NCI-H774 (cell line): ENCODE measurements at places on chromosomes 2 and 18.
A peak's percentile ranks its signal among the peaks of the same experiment; 100 is the strongest.

- no peak for DNase-seq
These were observed 755 bp upstream of the ATP9B start for GRCh38 chr18:79068341-79068936.

GRCh38 chr2:212423089-212423488, 115.5 kb downstream of the ERBB4 start:
- DNase-seq = no peak

DNA sequence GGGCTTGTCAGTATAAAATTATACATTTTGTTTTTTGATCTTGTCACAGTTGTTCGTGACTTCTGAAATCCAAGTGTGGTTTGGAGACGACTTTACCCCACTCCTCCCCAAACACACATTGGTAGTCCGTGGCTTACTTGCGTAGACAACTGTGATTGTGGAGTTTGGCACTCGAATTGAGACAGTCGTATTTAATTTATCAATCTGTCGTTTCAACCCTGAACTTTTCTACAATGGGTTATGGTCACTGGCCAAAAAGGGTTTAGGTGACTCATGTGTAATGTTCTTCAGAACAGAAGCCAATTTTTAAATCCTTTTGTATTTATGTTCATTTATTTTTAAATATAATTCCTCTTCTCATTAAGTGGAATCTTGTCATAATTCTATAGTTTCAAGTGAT, 129.9 kb downstream of the SPTBN1 start:
- DNase-seq = no peak

- DNase-seq = no peak
These were observed 456.7 kb upstream of the HS6ST1 start for GRCh38 chr2:128775217-128775913.

GRCh38 chr2:208415255-208415654, 8.7 kb downstream of the PTH2R start:
- no peak for DNase-seq

- no peak for DNase-seq
These were observed 144.6 kb upstream of the MMADHC start for GRCh38 chr2:149732001-149732685.

DNA sequence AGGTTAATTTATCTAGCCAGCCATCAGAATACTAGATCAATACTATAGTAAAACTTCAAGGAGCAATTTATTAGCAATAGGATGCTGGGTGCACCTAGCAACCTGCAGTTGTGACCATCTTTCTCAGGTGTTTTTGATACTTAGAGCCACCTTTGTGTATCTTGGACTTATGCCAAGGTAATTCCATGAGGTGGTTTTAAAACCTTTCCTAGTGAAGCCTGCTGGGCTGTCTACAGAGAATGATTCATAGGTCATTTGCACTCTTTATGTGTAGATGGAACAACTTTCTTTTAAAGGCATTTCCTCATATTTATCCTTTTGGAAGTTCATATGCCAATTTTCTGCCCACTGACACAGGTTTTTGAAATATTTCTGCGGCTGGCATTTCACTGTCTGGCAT, 1030.1 kb upstream of the POU3F3 start:
- DNase-seq = peak; percentile 69
